Chondrocyte (in vitro differentiated cells): ENCODE measurements at places on chromosomes 4 and X. TPM values are rescaled to one million over a fixed set of nuclear protein-coding genes. Genes with fewer than 3 reads are reported as not detected.

GRCh38 chrX:136835761-136836160 is 44.8 kb downstream of the RBMX start:
- no peak for DNase-seq

DNA sequence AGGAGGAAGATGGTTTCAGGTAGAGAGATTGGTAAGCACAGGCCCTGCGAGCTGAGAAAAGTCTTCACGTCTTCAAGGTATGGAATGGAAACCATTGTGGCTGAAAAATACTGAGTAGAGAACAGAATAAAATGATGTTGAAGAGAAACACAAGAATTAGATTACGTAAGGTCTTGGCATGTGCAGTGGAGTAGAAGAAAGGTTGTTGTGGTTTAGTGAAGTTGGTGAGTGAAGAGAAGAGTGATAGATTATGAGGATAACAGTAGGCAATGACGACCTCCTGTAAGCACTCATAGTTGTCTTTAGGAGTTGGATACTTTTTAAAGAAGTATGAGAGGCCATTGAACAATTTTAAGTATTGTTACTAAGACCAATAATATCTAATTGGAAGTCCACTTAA is 642.6 kb downstream of the PCDH7 start:
- DNase-seq, result no peak

DNA sequence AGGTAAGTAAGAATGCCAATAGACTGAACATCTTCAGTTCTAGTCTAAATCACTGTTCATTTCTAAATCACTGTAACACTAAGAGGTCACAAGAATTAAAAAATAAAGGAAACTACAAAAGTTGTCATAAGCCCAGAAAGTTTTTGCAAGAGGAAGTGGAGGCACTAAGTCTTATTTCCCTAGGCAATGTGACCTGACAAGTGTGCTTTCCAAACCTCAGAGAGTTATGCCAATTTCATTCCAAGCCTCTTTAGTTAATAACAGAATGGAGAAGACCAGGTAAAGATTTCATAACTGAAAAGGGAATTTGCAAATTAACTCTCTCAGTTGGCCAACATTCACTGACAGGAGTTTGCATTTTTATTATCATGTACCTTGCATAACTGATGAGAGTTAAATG is 40.5 kb downstream of the BBS12 start:
- no peak for DNase-seq

DNA sequence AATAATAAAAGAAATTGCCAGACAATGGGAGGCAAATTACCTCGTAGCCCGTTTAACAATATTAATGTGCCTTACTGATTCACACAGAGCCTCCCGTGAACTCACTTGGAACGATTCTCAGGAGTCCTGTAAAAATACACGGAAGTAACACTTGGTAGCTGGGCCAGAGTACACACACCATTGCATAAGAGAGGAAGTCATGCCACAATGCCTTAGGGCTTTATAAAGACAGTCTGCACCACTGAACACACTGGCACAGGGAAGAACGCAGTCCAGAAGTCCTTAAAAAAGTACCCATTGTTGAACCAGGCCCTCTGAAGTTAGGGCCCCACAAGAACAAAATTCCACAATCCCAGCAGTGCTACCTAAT is 15.1 kb downstream of the SLC2A9 start:
- no peak for DNase-seq

The LUZP4 gene
- not detected in 3 replicates for total RNA-seq
